ENCODE measurements at places on chromosomes 12 and 14. TPM values are rescaled to one million over a fixed set of nuclear protein-coding genes. Genes with fewer than 3 reads are reported as not detected.

DNA sequence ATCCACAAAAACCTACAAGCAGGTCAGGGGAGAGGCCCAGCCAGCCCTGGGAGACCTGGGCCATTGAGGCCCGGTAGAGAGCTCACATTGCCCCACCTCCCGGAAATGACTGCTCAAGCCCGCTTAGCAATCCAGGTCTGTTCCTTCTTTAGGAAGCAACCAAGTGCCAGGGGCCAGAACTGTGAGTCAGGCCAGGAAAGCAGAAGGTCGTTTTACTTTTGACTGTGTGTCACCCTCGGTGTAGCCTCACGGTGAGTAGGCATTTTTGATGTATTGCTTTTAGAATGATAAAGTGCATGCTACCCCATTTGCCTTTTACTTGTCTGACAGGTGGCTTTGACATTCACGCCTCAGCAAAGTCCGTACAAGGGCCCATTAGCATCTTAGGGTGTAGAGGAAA, 25.4 kb upstream of the PWP1 start:
- no peak overlapping the region for H3K4me3 ChIP-seq
- H3K27ac ChIP-seq = no peak overlapping the region
- H3K36me3 ChIP-seq = no peaks in the 10 kb centered on the region
- no peak for DNase-seq
- H3K4me1 ChIP-seq = peaks cover 7% of the 10 kb centered on the region
- H3K27me3 ChIP-seq = no peaks in the 10 kb centered on the region

DNA sequence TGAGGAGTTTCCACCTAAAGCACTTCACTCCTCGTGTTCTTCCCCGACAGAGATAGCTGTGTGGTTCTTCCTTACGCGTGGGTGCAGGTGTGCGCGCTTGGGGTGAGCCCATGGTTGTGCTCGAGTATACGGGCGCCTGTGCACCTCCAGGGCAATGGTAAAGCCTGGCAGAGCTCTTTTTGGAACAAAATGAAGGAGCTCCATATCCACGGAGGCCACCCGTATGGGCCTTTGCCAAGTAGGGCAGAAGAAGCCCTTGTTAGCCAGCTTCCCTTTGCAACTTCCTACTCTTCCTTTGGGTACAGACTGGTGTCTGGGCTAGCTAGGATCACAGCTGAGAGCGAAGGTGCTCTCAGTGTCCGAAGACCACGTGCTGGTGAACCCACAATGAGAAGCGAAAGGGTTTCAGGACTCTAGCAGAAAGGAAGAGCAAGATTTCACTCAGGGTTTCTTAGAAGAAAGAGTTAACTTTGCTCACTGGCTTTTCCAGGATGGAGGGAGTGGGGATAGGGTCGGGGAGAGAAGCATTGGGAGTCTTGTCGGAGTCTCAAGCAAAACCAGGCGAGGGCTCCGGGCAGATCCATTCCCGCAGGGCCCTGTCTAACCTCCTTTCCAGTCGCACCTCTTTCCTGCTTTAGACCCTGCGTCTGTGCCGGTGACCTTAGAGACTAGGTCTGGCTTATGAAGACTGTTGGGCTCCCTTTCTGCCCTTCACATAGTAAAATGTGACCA, 960 bp upstream of the LRFN5 start:
- no peak overlapping the region for H3K27ac ChIP-seq
- peak overlapping the region; percentile 36 for H3K4me3 ChIP-seq
- DNase-seq = peak; percentile 8
- no peaks in the 10 kb centered on the region for H3K36me3 ChIP-seq
- peaks cover 60% of the 10 kb centered on the region for H3K27me3 ChIP-seq

DNA sequence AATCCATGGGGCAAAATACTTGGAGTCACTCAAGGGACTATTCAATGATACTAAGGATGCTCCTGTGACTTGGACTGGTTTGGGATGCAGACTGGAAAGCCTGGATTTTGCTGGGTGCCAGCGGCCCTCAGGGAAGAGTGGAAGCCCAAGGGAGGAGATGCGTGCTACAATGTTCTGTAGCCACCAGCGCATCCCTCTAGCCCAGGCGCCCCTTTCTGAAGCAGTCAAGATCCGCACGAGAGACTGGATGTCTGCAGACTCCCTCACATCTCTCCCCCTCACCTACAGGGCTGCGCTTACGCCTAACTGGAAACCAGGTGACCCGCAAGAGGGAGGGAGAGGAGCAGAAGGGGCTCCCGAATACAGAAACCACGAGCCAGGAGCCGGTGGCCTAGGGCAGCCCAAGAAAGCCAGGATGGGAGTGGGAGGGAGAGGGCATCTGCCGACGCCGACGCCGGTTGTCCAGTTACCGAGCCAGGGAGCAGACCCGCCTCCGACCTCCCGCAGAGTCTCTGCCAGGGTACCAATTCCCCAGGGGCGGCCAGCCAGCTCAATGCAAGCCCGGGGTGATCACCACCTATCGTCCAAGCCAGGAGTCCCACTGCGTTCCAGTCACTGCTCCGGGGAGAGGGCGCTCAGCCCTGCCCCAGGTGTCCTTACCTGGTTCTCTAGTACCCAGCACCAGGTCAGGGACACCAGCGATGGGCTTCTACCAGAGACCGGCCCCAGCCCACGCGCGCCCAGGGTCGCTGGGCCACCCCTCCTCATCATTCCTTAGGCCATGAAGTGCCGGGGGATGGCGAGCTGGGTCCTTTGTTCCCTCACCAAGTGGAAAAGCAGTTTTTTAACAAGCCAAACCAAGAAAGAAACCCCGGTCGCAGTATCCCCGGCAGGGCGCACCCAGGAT, 1.2 kb downstream of the NTN4 start:
- H3K27ac ChIP-seq = no peak overlapping the region
- DNase-seq = peak; percentile 9
- H3K27me3 ChIP-seq = peaks cover 51% of the 10 kb centered on the region

GRCh38 chr12:28189784-28190320, 404 bp upstream of the CCDC91 start:
- peak; percentile 22 for DNase-seq
- peak overlapping the region; percentile 98 for H3K4me3 ChIP-seq
- peak overlapping the region; percentile 99 for H3K27ac ChIP-seq
- peaks cover 56% of the 10 kb centered on the region for H3K4me1 ChIP-seq
- H3K27me3 ChIP-seq = no peaks in the 10 kb centered on the region

DNA sequence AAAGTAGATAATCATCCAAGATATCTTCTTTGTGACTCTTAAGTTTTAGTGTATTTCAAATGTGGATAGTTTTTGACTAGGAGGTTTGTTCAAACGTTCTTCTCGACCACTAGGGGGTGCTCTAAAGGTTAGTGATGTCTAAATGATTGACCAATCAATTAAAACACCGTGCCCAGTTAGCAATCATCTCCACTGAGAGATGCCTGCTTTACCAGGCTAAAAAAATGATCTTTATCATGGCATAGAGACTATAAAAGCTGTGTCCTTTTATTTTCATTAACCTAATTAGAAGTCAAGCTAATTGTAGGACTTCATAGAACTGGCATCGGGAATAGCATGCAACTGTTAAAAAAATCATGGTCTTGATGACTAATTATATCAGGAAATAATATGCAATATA, 153.9 kb downstream of the PRKCH start:
- H3K4me1 ChIP-seq = peaks cover 93% of the 10 kb centered on the region
- peaks cover 42% of the 10 kb centered on the region for H3K36me3 ChIP-seq
- H3K27ac ChIP-seq = peak overlapping the region; percentile 100
- DNase-seq = no peak
- peaks cover 1% of the 10 kb centered on the region for H3K27me3 ChIP-seq

DNA sequence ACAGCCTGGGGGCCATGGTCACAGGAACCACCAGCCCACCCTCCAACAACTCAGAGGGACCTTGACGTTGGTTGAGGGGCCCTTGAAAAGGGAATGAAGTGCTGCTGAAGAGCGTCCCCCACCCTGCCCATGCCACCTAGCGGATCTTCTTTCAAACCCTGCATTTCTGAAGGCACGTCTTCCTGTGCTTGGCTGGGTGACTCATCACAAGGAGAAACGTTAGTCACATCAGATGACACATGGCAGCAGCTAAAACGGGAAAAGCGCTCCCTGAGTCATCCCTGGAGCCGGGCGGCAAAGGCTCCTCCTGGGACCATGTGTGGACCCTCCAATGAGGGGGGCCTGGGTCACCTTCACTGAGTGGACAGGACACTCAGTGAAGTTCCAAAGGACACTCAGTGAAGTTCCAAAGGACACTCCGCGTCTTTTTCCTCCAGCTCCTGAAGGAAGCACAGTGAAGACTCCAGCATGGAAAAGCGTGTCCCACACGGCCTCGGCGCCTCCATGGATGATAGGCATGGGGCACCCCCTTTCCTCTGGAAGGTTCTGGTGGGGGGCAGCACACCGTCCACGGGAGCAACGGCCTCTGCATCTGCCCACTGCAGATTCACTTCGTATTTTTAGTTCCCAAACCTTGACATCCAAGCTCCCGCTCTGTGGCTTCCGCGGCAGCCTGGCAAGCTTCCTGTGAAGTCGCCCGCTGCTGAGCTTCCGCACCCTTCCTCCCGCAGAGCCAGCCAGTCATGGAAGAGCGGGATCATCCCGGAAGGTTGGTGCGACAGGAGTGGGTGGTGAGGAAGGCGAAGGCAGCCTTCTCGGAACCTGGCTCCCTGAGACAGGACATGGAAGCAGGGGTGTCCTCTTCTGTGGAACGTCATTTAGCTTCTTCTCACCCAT, 383.4 kb downstream of the VRK1 start:
- no peaks in the 10 kb centered on the region for H3K36me3 ChIP-seq
- DNase-seq = peak; percentile 44
- H3K27me3 ChIP-seq = no peaks in the 10 kb centered on the region
- H3K27ac ChIP-seq = peak overlapping the region; percentile 50

Gene GPR135
- 0.74 TPM for total RNA-seq

Gene MORN3
- total RNA-seq = 3.7 TPM

Gene CEBPE
- total RNA-seq = 0.34 TPM
